ENCODE measurements at places on chromosomes 11 and 22.

- DNase-seq, result no peak
These were observed 13.6 kb upstream of the NUP160 start for GRCh38 chr11:47861728-47862127.

GRCh38 chr22:20240447-20240764 lies 27.7 kb downstream of the RTN4R start:
- no peak for DNase-seq

DNA sequence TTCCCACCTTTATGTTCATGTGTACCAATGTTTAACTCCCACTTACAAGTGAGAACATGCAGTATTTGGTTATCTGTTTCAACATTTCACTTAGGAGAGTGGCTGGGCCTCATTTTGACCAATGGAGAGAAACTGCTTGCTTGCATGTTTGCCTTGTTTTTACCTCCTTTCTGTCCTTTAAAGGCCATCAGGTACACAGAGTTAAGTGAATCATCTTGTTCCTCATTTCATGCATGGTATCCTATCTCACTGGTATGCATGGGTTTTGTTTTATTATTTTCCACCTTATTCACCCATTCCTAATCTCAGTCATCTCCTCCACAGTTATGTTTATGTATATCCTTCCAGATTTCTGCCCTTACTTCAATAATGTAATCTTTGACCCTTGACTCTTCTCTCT lies 101.0 kb downstream of the ELP4 start:
- no peak for DNase-seq

- no peak for DNase-seq
These were observed 94.3 kb upstream of the ZC3H12C start for GRCh38 chr11:109998921-109999320.

All from iPS DF 19.7 (cell line).